ENCODE measurements at places on chromosomes 5 and 9. TPM values are rescaled to one million over a fixed set of nuclear protein-coding genes. Genes with fewer than 3 reads are reported as not detected.

The NKD2 gene
- 20.8 TPM for total RNA-seq

The CDH12 gene
- total RNA-seq, result not detected

The SLC4A9 gene
- not detected for total RNA-seq

The SEMA6A gene
- 18.8 TPM for total RNA-seq

The LCP2 gene
- total RNA-seq, result 43.0 TPM

The PTPDC1 gene
- total RNA-seq, result 9.5 TPM

The RLN1 gene
- total RNA-seq, result not detected

DNA sequence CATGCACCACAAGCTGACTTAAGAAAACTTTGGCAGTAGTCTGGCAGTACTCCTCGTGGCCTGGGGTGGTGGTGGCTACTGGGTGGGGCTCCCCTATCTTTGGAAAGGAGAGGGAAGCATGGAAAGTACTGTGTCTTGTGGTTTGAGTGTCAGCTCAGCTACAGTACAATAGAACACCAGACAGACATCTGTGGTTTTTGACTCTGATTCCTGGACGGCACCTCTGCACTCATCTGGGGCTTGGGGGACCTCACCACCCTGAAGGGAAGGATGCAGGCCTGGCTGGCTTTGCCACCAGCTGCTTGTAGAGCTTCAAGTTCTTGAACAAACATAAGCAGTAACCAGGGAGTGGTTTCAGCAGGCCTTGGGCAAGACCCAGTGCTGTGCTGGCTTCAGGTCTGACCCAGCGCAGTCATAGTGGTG lies 40.6 kb downstream of the TNFSF8 start:
- DNase-seq, result peak; percentile 80

- DNase-seq, result no peak
Measured at GRCh38 chr5:131639148-131639547, 4.1 kb upstream of the RAPGEF6 start.

GRCh38 chr5:154476354-154477205 lies 1.4 kb downstream of the HAND1 start:
- DNase-seq, result peak; percentile 71

DNA sequence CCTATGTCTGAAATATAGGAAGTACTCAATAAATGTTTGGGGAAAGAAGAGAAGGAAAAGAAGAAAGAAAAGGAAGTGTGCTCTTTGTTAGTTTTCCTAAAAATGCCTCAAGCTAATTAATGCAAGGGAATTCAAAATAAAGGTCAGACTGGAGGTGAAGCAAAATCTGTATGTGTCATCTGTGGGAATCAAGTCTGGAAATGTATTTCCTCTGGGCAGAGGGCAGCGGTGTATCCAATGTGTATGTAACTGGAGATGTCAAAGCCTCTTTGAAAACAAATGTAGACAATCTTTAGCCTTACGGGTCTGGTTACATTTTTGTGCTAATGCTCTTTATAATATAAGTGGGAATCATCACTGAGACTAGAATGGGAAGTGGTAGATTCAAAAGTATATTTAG lies 471.4 kb downstream of the MAN2A1 start:
- no peak for DNase-seq

- no peak for DNase-seq
Measured at GRCh38 chr5:150804388-150804787, 25.8 kb downstream of the SMIM3 start.

DNA sequence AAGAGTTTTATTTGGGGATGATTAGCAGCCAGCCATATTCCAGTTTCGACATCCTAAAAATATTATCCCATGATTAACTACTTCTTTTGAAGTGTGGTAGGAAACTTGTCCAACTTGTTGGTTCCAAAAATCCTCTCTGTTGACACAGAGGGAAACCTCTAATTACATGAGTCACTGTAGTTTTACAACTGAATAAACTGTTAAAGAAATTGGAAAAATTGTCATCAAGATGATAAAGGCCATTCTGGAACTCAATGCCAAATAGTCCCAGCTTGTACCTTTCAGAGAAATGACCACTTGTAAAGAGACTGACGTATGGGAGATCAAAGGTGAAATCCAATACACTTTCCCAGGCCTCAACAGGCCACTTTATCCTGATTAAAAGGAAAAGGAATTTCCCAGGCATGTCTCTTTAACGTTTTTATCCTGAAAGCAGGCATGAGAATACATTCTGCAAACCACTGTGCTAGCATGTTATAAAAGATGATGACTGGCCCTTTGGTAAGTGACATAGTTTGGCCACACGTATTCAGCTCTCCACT lies 261.6 kb downstream of the GLIS3 start:
- no peak for DNase-seq

DNA sequence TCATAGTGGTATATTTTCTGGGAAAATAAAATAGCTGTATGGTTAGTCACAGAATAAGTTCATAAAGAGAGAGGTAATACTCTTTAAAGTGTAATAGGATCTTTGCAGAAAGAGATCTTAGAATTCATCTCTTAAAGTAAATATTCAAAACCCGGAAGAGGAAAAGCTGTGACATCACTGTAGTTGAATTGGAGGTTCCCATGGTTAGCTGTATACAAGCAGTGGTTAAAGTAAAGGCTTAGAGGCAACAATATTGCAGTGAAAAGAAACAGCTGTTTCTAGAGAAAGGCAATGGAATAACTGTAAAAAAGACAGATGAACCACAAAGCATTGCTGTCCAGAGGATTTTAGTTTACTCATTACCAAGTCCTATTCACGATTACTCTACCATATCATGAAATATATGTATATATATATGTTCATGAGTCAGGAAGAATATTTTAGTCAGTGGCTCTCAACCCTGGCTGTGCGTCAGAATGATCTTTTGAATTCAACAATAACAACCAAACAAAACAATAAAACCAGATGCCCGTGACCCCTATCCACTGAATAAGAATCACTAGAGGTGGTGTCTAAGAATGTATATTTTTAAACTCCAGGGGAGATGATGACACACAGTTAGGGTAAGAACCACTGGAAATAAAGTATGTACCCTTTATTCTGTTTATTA lies 4.7 kb downstream of the ERCC6L2 start:
- no peak for DNase-seq

Measured in upper lobe of left lung (tissue), 6 donors.